Stimulated activated CD8-positive, alpha-beta memory T cell treated with anti-CD3 and anti-CD28 coated beads, Interleukin-7, amount 100 ng/mL, for 1 hour (primary cell): ENCODE measurements at places on chromosomes 3 and 15.

- no peak for DNase-seq
Observed at GRCh38 chr3:107798381-107798780, 275.6 kb downstream of the BBX start.

DNA sequence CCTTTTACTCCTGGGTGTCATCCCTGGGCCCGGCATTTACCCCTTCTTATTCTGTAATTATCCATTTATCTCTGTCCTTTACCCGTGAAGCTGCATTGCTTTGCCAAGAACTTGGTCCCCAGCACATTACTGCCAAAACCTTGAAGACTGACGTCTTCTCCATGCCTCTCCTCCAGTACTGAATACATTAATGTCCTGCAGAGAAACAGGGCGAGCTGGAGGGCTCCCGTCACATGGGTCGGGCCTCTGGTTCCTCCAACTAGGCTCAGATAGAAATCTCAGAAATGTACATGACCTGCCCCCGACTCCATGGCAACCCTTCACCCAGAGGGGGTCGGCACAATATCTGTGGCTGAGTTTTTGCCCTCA lies 445 bp downstream of the EFCAB12 start:
- no peak for DNase-seq

- no peak for DNase-seq
Observed at GRCh38 chr15:38748710-38749109, 184.1 kb upstream of the RASGRP1 start.

- DNase-seq, result no peak
Observed at GRCh38 chr15:69265347-69265955, 33.3 kb upstream of the PAQR5 start.

GRCh38 chr3:9703736-9704346 lies at the start of gene CPNE9:
TSS of gene CPNE9 (plus strand) at chr3:9703833. CDS start at chr3:9703997, 164 bp downstream.
- no peak for DNase-seq

DNA sequence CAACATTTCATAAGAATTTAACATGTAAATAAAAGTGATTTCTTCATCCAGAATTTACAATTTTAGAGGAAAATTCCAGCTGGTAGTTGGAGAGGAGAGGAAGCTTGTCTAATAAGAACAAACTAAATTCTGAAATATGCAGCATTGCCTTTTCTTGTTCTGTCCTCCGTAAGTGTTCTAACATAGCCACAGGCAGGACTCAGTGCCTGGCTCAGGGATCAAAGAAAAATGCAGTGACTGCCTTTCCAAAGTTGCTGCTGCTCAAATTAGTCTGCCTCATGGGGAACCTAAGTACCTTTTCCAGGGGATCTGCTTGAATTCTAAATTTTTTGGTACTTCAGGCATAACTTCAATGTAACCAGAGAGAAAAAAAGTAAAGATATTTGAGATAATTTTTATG lies 713.0 kb upstream of the CADM2 start:
- no peak for DNase-seq

DNA sequence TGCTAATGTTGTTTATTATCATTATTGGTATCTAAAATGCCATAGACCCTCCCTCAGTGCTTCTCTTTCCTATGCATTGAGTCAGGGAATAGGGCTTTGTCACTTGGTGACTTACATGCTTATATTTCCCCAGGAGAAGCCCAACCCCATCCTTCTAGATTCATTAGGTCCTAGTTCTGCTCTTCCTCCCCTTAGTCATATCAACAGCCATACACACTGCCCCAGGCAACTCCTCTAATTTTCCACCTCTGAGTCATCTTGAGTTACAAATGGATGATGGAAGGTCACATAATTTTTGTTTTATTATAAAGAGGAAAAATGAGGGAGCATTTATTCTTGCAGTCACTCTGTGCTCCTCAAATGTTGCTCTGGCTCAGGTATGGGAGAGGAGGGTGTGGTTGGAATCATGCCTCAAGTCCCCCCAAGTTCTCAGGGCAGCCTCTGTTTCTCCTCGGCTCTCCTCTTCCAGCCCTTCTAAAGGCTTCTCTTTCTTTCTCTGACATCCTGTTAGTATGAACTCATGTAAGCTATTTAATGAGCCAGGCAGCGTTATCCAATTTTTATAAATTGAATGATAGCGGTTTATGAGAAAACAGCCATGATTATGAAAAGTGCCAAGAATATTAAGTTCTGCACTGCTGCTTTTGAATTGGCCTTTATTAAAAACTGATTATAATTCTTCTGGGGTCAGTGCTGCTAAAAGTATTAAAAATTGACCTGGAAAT lies 45.6 kb upstream of the FSTL1 start:
- DNase-seq, result no peak

GRCh38 chr15:89016549-89017041 lies 71.7 kb upstream of the ABHD2 start:
- no peak for DNase-seq

DNA sequence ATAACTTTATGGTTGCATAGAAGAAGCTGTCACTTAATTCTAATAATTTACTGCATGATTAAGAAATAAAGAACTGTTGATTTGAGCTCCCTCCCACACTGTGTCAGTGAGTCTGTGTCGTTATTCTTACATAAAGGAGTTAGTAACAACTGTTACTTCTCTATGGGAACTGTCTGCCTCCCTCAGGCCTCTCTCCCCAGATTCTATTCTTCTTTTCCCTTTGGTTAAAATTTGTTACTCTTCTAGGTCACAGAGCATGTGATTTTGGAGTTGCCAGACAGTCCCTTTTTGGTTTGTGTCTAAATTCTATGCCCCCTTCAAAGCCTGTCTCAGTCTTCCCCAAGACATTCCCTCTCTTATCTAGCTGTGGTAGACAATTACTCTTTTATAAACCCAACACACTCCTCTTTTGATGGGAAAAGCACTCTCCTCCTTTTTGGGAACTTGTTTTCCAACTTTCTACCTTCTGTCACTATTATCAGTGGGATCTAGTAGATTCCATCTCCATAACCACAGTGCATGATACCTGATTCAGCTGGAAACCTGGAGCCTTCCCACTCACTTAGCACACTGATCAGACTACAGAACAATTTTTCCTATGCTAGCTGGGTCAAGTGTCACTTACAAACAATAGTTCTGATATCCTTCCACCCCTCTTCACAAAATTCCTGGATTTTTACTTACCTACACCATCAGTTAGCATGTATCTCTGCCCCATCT lies 422.1 kb upstream of the TGFBR2 start:
- DNase-seq, result no peak

- no peak for DNase-seq
Observed at GRCh38 chr3:52925405-52926313, 28.3 kb upstream of the STIMATE start.

GRCh38 chr3:17583530-17583929 lies 158.9 kb downstream of the TBC1D5 start:
- no peak for DNase-seq

- no peak for DNase-seq
Observed at GRCh38 chr15:75389791-75390382, 21.5 kb upstream of the MAN2C1 start.

DNA sequence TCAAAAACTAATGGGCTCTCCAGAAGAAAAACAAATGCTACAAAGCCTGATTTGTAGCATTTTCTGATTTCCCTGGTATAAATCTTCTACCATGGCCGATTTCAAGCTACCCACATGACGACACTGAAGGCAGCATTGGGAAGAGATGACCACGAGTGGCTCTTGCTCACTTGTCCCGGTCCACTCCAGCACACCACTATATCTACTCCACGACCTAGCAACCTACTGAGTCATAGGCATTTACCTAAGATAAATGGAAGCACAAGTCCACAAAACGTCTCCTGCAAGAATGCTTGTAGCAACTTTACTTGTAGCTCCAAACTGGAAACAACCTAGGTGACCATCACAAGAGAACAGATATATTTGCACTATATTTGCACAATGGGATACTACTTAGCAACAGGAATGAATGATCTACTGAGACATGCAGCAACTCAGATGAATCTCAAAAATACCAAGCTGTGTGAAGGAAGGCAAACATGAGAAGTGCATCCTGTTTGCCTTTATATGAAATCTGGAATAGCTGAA lies 60.8 kb upstream of the HES1 start:
- DNase-seq, result no peak
